ENCODE measurements at places on chromosomes 16 and 17.

DNA sequence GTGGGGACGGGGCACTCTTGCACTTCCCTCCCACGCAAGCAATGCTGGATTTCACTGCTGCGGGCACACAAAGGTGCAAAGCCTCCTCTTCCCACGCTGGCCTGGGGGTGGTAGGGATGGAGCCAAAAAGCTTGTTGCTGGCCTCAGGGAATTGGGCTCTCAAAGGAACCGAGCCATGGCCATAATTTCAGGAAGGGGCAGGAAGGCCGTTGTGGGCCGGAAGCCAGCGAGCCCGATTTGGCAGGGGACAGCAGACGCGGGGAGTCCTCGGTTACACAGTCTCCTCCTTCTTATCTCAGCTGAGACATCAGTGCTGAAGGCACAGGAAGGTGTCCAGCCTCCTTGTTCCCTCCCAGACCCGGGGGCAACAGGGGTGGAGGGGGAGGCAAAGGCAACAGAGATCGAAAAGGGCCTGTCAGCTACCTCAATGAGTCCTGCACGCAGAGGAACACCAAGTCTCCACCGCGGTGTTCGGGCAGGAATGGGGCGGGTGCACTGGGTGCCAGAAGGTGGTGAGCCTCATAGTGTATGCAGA is 59.5 kb downstream of the SLFN11 start:
- no peak for DNase-seq

DNA sequence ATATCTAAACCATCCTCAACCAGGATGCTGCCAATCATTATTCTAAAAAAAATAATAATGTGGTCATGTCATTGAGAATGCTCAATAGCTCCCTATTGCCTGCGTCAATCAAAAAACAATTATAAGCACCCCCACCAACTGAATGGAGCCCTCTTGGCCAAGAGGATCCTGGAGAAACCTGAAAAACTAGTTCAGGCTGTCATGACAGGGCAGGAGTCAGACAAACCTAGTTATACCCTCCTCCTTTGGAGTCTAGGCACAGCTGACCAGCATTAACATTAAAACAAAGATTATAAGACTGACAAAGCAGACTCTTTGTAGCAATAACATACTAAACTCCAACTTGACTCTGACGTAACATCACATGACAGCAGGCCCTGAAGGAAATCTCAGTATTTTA is 119.2 kb upstream of the CCL2 start:
- DNase-seq: no peak

GRCh38 chr17:54932711-54933110 is 32.1 kb downstream of the TOM1L1 start:
- no peak for DNase-seq

DNA sequence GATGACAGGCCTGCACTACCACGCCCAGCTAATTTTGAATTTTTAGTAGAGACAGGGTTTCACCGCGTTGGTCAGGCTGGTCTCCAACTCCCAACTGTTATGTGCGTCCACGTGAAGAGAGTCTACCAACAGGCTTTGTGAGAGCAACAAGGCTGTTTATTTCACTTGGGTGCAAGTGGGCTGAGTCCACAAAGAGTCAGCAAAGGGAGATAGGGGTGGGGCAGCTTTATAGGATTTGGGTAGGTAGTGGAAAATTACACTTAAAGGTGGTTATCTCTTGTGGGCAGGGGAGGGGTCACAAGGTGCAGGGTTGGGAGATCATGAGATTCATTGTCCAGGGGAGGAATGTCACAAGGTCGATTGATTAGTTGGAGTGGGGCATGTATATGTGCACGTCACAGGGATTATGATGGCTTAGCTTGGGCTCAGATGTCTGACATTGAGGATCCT is 111.6 kb downstream of the GOSR1 start:
- DNase-seq: no peak

GRCh38 chr17:45035848-45036247 is 15.6 kb downstream of the DCAKD start:
- DNase-seq: no peak

DNA sequence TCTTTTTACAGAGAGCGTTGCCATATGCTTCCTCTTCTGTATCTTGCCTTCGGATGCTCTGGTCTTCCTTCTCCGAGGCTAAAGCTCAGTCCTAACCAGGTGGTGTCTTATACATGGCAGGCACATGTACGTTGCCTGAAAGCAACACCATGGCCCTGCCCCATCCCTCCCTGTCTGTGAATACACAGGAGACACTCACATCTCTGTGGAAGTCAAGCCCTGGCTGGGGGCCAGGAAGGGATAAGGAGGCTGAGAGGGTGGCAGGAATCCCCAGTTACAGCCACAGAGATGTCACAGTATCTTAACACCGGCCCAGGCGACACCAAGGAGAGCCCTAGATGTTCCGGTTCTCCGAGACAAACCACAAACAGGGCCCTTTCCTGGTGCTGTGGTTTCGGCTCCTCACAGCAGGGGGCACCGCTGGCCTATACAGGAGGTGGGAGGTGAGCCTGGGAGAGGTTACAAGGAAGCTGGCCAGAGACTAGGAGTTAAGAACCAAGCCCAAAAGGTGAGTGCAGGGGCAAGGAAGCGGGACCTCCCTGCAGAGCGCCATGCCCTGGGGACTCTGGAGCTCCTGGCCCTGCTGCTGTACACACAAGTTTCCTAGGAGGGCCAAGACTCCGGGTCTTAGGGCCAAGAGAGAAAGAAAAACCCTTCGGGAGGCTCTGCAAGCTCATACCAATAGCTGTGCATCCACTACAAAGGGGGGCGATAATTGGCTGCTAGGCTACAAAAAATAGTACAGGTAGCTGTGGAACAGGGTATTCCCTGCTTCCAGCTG is 41.7 kb downstream of the SRL start:
- peak; percentile 26 for DNase-seq

Measured in hematopoietic multipotent progenitor cell treated with erythropoietin and hydrocortisone succinate and interleukin-3 and kit ligand, for 15 days (in vitro differentiated cells).